ENCODE measurements at places on chromosomes 6 and 20.

GRCh38 chr6:16302721-16303552 lies 64.5 kb downstream of the GMPR start:
- no peak for DNase-seq

GRCh38 chr6:130708338-130708737 lies 118.9 kb upstream of the SMLR1 start:
- no peak for DNase-seq

GRCh38 chr6:5116243-5116991 lies 31.3 kb downstream of the PPP1R3G start:
- DNase-seq, result no peak

- DNase-seq, result no peak
These were observed 322.2 kb downstream of the SOX4 start for GRCh38 chr6:21915707-21916260.

- peak; percentile 31 for DNase-seq
These were observed at the start of gene PPP1R18 for GRCh38 chr6:30686009-30686907. PPP1R18 (minus strand) TSS chr6:30686645; CDS start chr6:30686018, 627 bp downstream.
